ENCODE measurements at places on chromosomes 16 and 17.

- DNase-seq: no peak
These were observed 7.3 kb downstream of the TADA2A start for GRCh38 chr17:37413875-37414519.

- no peak for DNase-seq
These were observed 5.8 kb downstream of the DNAAF1 start for GRCh38 chr16:84150926-84151325.

- no peak for DNase-seq
These were observed 22.0 kb upstream of the HAS3 start for GRCh38 chr16:69083306-69083941.

DNA sequence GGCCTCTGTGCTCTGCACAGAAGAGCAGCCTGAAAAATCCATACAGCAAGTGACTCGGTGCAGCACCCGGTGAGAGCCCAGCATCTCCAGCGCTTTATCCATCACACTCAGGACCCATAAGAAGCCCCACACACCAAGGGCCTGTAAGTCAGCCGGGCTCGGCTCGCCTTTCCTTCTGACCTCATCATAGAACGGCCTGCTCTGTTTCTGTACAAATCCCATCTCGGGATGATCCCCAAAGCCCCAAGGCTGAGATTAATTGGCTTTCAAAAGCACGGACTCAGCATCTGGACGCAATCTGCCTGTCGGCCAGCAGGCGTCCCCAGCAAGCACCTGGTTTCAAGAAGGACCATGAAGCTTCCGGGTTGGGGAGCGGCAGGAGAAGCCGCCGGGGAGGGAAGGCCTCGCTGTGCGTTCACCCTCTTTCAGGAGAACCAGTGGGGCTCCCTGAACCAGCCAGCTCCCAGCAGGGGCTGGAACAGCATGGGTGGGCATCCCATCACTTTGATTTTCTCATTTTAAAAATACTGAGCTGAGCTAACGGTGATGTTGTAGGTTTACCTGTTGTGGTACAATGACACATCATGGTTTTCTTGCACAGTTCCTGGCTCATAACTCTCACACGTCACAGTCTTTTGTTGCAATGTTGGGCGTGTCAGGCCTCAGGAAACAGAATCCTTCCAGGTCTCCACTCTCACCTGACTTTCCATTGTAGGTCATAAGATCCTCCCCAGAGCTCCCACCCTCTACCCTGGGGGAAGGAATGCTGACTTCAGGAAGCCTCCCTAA lies 6.7 kb downstream of the CCDC57 start:
- DNase-seq: peak; percentile 19

DNA sequence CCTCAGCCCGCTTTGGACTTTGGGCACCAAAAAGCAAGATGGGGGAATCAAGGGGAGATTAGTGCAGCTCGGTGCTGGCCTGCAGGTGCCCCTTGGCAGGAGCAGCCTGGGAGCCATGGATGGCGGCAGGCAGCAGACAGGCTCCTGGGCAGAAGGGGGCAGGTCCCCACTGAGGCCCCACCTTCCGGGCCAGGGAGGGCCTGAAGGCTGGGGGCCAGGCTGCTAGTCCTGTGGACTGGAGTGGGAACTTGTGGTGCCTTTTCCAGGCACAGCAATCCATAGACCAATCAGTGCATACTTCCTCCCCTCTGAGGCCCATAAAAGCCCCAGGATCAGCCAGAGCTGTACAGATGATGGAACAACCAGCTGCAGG lies 64.0 kb downstream of the USP32 start:
- DNase-seq: no peak

DNA sequence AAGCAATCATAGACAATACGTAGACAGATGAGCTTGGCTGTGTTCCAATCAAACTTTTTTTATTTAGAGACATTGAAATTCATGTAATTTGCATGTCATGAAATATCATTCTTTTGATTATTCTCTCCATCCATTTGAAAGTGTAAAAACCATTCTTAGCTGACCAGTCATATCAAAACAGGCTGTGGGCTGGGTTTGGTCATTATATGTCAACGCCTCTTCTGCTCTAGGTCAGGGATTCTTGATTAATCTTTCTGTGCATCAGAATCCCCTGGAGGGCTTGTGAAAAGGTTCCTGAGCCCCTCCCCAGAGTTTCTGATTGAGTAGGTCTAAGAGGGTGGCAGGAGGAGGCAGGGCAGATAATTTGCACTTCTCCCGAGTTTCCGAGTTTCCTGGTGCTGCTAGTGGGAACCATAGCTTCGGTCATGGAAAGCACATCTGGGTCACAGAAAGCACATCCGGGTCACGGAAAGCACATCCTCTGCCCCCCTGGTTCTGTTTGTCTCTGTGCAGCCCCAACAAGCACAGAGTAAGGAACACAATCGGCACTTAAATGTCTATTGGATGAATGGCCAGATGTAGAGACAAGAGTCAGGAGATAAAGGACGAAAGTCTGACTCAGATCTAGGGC lies 16.4 kb downstream of the PIMREG start:
- DNase-seq: no peak

DNA sequence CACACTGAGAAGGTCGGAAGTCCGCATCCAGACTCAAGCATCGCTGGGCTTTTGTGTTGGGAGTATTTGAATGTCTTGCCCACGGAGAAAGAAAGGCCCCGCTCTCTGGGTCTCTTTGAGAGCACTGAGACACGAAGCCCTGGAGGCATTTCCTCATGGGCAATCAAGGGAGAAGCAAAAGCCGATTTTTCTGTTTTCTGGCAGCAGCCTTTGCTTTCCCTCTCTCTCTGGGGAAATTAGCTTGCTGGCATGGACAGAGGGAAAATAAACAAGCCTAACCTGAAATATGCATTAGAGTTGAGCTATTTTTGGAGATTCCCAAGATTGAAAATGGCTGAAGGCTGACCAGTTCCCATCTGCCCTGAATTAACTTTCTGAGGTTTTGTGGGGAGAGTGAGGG lies 238.7 kb downstream of the HAPSTR1 start:
- DNase-seq: no peak

GRCh38 chr17:76000016-76000754 lies 470 bp upstream of the CDK3 start:
- no peak for DNase-seq

- no peak for DNase-seq
These were observed 700.3 kb downstream of the MAF start for GRCh38 chr16:78900044-78900811.

DNA sequence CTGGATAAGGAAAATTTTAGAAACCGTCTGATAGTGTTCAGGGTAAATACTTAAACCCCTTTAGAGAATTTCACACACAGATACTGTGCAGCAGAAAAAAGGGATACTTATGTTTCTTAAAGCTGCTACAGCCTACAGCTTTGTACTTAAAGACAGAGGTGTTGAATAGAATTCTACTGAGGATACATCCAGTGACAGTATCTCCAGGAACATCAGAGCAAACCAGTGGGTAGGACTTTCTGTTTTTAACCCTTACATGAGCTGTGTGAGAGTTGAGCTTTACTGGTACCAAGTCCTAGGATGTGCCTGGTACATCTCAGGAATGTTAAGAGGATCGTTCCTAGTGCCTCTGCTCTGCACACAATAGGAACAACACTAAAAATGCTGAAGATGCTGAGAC lies 191.5 kb downstream of the FTO start:
- DNase-seq: no peak

DNA sequence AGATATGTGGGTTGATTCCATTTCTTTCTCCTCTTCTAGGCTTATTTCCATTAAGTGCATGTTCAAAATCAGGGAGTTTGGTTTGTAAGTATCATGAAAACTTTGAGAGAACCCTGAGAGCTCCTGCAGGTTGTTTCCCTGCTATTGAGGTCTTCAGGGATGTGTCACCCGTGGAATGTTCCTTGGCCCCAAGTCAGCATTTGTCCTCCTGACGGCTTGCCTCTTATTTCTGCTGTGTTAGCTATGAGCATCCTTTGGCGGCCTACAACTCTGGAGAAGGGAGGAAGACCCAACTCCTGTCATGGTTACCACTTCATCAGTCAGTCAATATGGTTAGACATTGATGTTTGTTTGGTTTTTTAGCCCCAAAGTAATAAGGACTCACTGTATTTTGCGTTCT lies 180.8 kb downstream of the FTO start:
- no peak for DNase-seq

GRCh38 chr16:66324815-66325515 lies 41.5 kb upstream of the CDH5 start:
- peak; percentile 39 for DNase-seq
